DMS53 (cell line): ENCODE measurements at places on chromosomes 16 and 17.

DNA sequence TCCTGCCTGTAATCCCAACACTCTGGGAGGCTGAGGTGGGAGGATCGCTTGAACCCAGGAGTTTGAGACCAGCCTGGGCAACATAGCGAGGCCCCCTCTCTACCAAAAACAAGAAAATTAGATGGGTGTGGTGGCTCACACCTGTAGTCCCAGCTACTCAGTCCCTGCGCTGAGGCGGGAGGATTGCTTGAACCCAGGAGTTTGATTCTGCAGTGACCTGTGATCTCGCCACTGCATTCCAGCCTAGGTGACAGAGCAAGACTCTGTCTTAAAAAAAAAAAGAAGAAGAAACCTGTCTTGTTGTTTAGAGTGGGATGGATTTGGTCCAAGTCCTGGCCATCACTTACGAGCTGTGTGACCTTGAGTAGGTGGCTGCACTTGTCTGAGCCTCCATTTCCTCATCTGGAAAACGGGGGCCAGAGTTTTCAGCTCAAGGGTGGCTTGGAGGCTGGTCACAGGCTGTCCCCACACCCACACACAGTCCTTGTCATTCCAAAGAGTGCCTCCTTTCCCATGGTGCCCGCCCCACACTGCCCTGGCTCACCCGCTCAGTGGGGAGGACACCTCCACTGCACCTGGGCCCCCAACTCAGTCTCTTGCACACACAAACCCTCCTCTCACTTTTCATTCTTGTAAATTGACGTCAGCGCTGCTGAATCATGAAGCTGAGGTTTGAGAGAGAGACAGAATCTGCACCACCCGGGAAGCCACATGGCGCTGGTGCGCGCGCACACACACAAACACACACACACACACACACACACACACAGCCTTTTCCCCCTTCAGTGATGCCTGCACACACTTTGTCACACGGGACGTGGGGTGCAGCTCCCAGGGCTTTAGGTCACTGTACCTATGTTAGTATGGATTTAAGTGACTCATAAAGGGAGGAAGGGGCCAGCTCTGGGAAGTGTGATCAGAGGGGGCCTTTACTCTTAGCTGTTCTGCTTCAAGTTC is 4.2 kb downstream of the SOCS1 start:
- DNase-seq = no peak

- DNase-seq = no peak
Measured at GRCh38 chr17:33574942-33575445, 281.9 kb upstream of the ASIC2 start.

DNA sequence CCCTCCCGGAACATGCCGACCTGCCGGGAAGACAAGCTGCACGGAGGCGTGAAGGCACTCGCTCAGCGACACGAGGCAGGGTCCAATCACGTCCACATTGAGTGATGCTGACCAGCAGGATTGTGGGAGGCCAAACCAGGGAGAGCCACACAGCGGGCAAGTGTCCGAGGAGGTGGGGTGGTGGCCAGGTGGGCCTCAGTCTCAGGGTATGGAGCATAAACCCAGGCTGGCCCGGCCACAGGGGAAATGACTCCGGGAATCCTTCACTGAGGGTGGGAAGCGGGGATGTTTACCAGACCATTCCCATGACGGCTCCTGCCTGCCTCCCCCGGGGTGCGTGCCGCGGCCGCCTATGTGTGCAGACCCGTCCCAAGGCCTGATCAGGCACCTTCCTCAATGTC is 62.5 kb downstream of the RPH3AL start:
- DNase-seq = no peak

- peak; percentile 51 for DNase-seq
Measured at GRCh38 chr17:48818361-48818841, 1.4 kb upstream of the TTLL6 start.

DNA sequence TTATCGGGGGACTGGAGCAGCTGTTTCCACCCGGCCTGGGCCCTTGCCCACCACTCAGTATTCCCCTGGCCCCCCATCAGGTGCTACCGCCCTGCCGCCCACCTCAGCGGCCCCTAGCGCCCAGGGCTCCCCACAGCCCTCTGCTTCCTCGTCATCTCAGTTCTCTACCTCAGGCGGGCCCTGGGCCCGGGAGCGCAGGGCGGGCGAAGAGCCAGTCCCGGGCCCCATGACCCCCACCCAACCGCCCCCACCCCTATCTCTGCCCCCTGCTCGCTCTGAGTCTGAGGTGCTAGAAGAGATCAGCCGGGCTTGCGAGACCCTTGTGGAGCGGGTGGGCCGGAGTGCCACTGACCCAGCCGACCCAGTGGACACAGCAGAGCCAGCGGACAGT is 6.1 kb upstream of the TMEM88 start:
- no peak for DNase-seq

DNA sequence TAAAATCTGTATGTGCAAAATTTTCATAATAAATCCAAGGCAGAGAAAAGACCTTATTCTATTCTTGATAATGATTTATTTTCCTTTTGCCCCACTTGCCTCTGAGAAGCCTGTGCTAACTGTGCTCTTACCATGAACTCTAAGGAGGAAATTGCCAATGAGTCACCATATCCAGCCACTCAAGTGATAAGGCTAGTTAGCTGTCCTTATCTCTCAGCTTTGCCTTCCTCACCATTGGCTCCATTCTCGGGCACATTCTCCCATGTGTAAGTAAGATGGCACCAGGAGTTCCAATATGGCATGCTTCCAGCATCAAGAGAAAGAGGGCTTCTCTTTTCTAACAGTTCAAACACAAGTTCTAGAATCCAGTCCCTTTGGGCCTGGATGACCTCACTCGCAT is 142.4 kb downstream of the TOX3 start:
- DNase-seq = peak; percentile 51

- peak; percentile 9 for DNase-seq
Measured at GRCh38 chr16:27238016-27238587, 30.5 kb downstream of the NSMCE1 start.

DNA sequence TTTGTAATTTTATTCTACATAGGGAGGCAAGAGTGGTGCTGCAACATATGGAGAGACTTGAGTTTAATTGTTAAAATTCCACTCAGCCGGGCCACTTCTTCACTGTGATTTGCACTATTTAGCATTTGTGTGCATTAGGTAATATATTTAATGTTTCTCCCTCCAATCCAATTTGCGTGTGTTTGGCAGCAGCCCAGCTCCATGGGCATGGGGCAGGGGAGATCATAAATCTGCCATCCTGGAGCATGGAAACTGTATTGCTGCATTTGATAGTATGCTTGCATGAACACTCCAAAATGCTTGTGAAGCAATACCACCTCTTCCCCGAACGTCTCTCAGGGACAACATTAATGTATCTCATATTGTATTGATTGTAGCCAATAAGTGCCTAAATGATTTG is 339.1 kb upstream of the RBFOX1 start:
- no peak for DNase-seq

GRCh38 chr17:71208111-71208704 is 912.6 kb upstream of the SOX9 start:
- no peak for DNase-seq

DNA sequence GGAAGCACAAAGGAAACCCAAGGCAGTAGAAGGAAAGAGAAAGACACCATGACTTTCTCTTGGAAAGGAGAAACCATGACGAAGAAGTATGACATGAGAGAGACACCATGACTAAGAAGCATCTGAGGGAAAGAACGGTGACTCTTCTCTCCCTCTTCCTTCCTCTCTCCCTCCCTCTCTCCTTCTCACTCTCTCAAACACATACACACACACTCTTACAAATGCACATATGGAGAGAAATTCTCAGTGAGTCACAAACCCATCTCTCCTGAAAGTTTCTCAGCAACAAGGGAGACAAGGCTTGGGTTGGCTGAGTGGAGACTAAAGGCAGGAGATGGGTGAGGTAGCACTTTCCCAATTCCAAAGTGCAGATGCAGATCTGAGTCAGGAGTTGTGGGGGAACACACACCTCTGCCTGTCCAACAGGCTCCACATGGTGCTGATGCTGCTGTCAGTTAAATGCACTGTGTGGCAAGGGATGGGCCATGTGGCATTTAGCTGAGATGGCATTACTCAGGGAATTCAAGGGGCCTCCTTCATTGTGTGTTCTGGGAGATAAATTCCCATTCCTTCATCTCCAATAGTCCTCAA is 336.7 kb upstream of the C16orf82 start:
- no peak for DNase-seq

DNA sequence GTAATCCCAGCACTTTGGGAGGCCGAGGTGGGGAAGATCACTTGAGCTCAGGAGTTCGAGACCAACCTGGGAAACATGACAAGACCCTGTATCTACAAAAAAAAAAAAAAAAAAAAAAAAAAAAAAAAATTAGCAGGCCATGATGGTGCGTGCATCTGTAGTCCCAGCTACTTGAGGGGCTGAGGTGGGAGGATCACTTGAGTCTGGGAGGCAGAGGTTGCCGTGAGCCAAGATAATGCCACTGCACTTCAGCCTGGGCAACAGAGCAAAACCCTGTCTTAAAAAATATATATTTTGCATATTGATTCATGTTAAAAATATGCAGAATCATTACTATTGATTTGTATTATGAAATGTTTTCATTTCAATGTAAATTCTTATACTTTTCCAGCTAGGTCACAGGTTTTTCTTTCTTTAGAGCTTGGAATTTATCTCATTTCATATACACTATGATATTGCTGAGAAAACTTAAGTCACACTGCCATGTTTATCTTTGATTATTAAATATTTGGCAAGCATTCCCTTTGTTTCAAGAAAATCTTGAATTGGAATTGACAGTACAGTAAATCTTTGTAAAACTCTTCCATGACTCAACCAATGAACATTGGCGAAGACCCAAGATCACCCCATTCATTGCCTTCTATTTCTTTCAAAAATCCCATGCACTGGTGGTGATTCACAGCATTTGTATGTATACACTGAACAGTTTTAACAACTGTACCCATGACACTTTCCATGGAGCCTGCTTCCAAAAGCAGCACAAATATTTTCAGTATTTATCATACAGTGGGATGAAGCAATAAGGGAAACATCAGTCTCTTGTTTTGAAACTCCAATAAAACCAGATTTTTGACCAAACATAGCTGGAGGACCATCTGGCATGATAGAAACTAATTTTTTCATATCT is 83.5 kb upstream of the TNRC6A start:
- DNase-seq = no peak

- no peak for DNase-seq
Measured at GRCh38 chr16:85888405-85889331, 10.3 kb upstream of the IRF8 start.

GRCh38 chr17:71870546-71870862 is 250.3 kb upstream of the SOX9 start:
- DNase-seq = no peak

- no peak for DNase-seq
Measured at GRCh38 chr17:2230877-2231276, 72.7 kb downstream of the SMG6 start.

GRCh38 chr16:67425061-67425460 is 5.9 kb upstream of the HSD11B2 start:
- DNase-seq = no peak

DNA sequence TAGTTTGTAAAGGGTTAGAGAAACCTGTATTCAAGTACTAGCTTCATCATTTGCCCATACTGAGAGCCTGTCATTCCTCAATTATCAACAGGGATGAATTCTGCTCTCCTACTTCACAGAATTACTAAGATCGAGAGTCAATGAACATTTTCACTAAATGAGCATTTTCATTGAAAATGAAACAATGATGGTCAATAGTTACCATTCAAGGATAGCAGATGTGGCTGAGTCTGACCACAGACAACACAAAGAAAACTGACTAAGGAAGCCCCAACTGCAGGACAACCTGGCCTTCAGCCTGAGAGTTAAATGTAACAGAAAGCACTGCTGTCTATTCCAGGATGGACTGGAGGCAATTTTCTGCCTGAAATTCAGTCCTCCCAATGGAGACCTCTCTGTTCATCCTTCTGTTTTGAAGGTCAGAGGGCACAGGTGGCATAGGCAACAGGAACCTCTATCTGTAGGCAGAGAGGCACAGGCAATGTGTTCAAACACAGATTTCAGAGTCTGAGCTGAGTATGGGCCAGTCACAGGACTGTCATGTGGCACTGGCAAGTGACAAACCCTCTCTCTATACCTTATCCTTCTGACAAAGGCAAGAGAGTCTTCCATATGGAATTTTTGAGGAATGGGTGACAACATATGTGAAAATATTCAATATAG is 19.5 kb downstream of the TRAF4 start:
- no peak for DNase-seq

DNA sequence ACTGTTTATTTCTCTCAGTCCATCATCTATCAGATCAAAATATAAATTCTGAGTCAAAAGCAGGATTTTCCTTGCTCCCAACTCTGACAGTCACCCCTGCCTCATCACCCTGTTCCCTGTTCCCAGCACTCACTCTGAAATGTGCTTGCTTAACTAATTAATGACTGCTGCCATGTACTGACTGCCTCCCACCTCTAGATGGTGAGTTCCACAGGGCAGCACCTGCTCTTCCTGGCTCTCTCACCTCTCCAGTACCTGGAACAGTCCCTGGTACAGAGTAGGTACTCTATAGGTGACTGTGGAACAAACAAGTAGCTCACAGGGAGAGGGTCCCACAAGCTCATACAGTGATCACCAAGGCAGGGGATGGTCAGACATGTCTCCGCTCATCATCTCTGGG is 114.3 kb upstream of the C16orf82 start:
- no peak for DNase-seq

GRCh38 chr16:83343935-83344366 is 463.8 kb upstream of the HSBP1 start:
- no peak for DNase-seq

GRCh38 chr17:72117535-72118334 is 3.1 kb upstream of the SOX9 start:
- DNase-seq = peak; percentile 47

DNA sequence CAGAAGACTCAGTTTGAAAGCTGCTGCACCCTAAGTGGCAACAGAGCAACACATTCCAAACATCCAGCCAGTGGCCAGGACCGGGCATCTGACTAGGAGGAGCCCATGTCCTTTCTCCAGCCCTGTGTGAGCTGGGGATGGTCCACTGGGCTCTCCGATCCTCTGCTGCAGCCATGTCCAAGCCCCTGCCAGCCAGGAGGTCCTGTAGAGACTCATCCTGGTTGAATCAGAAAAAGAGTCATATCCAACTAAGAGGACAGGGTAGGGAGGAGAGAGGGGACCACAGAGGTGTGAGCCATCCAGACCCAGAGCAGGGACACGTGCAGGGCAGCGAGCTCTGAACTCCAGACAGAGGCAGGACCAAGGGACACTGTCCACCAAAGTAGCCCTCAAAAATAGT is 163.0 kb upstream of the CDH5 start:
- no peak for DNase-seq

- no peak for DNase-seq
Measured at GRCh38 chr16:31157136-31157535, 7.3 kb upstream of the PRSS36 start.

DNA sequence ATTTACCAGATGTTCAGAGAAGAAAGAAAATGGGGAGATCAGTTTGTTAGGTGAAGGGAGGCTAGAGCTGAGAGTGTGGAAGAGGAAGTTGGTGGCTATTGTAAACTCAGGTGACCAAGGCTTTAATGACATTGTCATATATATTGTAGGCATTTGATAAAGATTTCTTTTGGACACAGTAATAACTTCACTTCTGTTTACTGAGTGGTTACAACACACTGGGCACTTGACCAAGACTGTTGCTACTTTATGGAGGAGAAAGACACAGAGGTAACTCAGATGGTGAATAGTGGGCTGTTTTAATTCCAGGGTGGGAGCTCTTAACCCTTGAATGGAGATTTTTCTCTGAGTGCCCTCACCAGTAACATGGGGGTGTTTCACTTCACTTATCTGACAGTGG is 46.0 kb downstream of the TNRC6A start:
- no peak for DNase-seq
